ENCODE measurements at places on chromosomes 5 and 9. TPM values are rescaled to one million over a fixed set of nuclear protein-coding genes. Genes with fewer than 3 reads are reported as not detected.

The C7 gene
- 3.0 TPM for total RNA-seq

The SPATA31A3 gene
- not detected for total RNA-seq

The DMRT3 gene
- total RNA-seq = not detected

The PCDHAC2 gene
- total RNA-seq = not detected

The HRCT1 gene
- total RNA-seq = 5.4 TPM

The FAM221B gene
- total RNA-seq = not detected

The FBN2 gene
- 52.6 TPM for total RNA-seq

The LRRC70 gene
- total RNA-seq = 0.17 TPM

The NUP155 gene
- 30.8 TPM for total RNA-seq

The ATG10 gene
- 6.6 TPM for total RNA-seq

The ZNF366 gene
- not detected for total RNA-seq

The FGD3 gene
- total RNA-seq = not detected

The CXCL14 gene
- not detected for total RNA-seq

The WHRN gene
- 0.15 TPM for total RNA-seq

The PCDHB3 gene
- total RNA-seq = 0.15 TPM

The TPPP gene
- 0.17 TPM for total RNA-seq

The SLC46A2 gene
- total RNA-seq = not detected

The LRRC19 gene
- total RNA-seq = not detected

The NIPSNAP3A gene
- total RNA-seq = 20.8 TPM

The CNOT8 gene
- total RNA-seq = 56.5 TPM

The C5 gene
- total RNA-seq = 2.8 TPM

Data from bronchus fibroblast of lung (primary cell).